ENCODE measurements at places on chromosomes 5 and 9.

DNA sequence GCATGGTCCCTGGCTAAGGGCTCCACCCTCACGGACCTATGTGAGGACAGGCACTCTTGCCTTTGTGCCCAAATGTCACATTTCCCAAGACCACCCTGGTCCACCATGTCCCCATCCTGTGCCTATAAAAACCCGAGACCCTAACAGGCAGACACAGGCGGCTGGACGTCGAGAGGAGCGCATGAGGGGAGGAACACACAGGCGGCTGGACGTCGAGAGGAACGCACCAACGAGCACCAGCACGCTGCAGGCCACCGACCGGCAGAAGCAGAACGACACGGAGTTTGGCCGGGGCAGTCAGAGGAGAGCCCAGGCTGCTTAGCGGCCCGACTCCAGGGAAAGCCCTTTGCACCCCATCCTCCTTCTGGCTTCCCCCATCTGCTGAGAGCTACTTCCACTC lies 119.9 kb downstream of the ADAMTS2 start:
- DNase-seq, result no peak

DNA sequence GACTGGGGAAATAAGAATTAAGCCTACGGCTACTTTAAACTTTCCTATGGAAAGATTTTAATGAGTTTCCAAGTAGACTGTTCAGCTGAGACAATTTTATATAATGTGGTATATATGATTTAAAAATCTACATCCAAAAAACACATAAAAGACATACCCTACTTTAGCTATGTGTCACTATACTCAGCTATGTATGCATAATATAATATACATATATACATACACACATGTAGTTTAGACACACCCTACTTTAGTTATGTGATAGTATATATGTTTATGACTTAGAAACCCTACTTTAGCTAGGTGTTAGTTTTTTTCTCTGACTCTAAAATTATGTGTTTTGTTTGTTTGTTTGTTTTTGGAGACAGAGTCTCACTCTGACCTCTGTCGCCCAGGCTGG lies 100.5 kb upstream of the DAB2 start:
- DNase-seq, result no peak

DNA sequence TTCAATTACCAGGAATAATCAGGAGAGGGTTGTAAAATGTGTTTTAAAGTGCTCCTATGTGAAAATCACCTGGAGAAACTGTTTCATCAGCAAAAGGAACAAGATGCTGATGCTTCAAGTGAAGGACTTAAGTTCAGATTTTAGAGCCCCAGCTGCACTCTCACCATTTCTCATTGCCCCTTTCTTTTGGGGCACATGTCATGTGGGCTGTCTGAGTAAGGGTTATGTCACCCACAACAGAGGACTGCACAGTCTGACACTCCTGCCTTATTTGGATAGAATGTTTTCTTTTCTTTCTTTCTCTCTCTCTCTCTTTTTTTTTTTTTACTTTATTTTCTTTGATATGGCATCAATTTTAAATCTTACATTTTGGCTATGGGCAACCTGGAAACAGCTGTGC lies 204.1 kb upstream of the EFNA5 start:
- DNase-seq, result no peak

GRCh38 chr9:99637641-99638040 lies 184.0 kb upstream of the NR4A3 start:
- DNase-seq, result no peak

- DNase-seq, result no peak
These were observed 100.4 kb downstream of the GLDC start for GRCh38 chr9:6545017-6545691.

- no peak for DNase-seq
These were observed 1817.2 kb upstream of the CDH9 start for GRCh38 chr5:28855626-28856025.

- DNase-seq, result no peak
These were observed 633.2 kb upstream of the RORB start for GRCh38 chr9:73863924-73864323.

- DNase-seq, result no peak
These were observed 2.1 kb downstream of the NDST1 start for GRCh38 chr5:150509992-150510391.

- no peak for DNase-seq
These were observed 93.4 kb downstream of the PLPPR1 start for GRCh38 chr9:101121836-101122399.

- DNase-seq, result no peak
These were observed 128.9 kb downstream of the CCDC192 start for GRCh38 chr5:127832067-127832466.

- DNase-seq, result no peak
These were observed 337.7 kb upstream of the TRPC7 start for GRCh38 chr5:136703036-136703435.

DNA sequence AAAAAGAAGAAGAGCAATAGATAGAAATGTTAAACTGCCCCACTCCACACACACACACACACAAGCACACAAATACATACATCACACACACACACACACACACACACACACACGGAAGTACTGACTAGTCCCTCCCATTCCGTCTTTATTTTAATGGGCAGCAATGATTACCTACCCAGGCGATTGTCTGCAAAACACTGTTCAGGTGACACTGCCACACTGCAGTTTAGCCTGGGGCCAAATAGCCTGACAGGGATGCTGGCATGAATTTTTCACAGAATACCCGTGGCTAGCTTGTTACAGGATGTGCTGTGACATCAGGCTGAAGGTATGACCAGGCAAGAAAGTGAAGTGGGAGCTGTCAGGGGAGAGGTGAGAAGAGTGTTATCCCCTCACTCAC lies 86.9 kb downstream of the FRMD3 start:
- DNase-seq, result no peak

DNA sequence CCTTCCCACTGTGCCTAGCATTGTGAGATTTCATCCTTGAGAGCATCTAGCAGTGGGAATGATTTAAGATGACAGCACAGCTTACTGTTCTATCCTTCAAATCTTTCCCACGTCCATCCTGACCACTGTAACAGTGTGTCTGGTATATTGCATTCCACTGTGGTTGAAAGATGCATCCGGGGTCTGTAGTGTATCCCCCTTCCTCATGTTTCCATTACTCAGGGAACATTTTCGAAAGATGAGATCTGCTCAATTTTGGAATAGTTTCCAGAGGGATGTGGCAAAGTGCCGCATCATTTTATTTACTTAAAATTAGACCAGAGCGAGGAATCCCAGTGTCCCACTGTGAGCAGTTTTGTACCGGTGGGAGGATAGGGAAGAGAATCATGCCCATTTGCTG lies 407.1 kb upstream of the PAPPA start:
- DNase-seq, result no peak

- peak; percentile 30 for DNase-seq
These were observed at the start of gene PPP2R2B for GRCh38 chr5:146878476-146879172. TSS of gene PPP2R2B (minus strand) at chr5:146878757.

DNA sequence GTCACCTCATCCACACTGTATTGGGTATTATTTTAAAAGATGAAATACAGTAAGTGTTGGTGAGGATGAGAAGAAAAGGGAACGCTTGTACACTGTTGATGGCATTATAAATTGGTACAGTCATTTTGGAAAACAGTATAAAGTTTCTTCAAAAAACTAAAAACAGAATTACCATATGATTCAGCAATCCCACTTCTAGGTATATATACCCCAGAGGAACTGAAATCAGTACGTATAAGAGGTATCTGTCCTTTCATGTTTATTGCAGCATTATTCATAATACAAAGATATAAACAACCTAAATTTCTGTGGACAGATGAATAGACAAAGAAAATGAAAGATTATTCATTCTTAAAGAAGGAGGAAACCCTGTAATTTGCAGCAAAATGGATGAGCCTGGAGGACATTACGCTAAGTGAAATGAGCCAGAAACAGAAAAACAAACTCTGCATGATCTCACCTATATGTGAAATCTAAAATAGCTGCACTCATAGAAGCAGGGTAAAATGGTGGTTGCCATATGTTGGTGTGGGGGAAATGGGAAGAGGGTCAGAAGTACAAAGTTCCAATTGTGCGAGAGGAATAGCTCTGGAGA lies 191.6 kb downstream of the TRIM36 start:
- no peak for DNase-seq

GRCh38 chr5:148005788-148006520 lies 57.8 kb upstream of the SPINK5 start:
- DNase-seq, result peak; percentile 0

- DNase-seq, result no peak
These were observed 224.6 kb downstream of the PLK2 start for GRCh38 chr5:58235299-58235698.

- no peak for DNase-seq
These were observed 522.3 kb upstream of the ST8SIA4 start for GRCh38 chr5:101425339-101425859.

- no peak for DNase-seq
These were observed 118.3 kb downstream of the SLC1A3 start for GRCh38 chr5:36724467-36725332.

GRCh38 chr5:52469420-52469819 lies 318.3 kb upstream of the ITGA1 start:
- no peak for DNase-seq

GRCh38 chr5:172283862-172284610 lies 472 bp upstream of the UBTD2 start:
- no peak for DNase-seq

- DNase-seq, result no peak
These were observed 380.0 kb downstream of the ANXA1 start for GRCh38 chr9:73531658-73532057.

DNA sequence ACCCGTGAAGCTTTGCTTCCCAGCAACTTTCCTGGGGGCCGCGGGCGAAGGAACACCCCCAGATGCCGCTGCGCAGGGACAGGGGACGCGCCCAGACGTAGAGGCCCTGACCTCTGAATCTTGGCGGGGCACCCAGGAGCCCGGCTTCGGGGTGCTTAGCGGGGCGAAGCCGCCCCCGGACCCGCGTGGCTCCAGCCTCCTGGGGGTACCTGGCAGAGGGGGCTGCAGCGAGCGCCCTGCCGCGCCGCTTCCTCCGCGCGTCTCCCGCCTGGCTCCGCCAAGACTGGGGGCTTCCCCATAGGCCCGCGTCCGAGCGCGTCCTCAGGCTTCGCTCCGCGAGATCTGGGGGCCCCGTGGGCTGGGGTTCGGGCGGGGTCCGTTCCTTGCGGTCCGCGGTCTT lies 23.0 kb upstream of the ZNF782 start:
- no peak for DNase-seq
